GDM1 (cell line): ENCODE measurements at places on chromosomes 2 and 18.

DNA sequence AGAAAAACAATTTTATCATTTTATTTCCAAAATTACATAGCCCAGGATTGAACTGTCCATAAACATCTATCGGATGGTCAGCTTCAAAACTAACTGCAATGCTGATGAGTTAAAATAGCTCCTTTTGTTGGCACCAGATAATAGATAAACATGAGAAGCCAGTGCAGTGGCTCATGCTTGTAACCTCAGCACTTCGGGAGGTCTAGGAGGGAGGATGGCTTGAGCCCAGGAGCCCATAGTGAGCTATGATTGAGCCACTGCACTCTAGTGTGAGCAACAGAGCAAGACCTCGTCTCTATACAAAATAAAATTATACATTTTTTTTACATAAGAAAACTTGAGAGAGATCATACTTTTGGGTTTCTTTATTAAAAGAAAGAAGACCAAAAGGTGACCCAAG lies 34.6 kb upstream of the IMPA2 start:
- DNase-seq, result no peak

DNA sequence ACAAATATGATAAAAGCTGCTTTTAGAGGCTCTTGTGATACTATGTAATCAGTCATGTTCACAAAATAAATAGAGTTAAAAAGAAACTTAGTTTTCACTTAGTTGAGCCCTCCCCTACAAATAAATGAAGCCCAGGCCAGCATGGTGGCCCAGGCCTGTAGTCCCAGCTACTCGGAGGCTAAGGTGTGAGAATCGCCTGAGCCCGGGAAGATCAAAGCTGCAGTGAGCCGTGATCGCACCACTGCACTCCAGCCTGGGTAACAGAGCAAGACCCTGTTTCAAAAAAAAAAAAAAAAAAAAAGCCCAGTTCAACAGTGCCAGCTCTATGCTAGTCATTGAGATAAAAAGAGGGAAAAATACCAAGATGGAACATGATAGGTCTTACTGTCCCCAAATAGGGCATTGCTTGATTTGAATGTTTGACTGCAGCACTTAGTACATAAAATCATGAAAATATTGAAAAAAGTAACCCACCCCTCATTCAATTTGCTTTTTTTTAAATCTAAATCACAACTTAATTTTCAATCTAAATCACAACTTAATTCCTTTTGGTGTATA lies 1.5 kb downstream of the ASNSD1 start:
- DNase-seq, result no peak

DNA sequence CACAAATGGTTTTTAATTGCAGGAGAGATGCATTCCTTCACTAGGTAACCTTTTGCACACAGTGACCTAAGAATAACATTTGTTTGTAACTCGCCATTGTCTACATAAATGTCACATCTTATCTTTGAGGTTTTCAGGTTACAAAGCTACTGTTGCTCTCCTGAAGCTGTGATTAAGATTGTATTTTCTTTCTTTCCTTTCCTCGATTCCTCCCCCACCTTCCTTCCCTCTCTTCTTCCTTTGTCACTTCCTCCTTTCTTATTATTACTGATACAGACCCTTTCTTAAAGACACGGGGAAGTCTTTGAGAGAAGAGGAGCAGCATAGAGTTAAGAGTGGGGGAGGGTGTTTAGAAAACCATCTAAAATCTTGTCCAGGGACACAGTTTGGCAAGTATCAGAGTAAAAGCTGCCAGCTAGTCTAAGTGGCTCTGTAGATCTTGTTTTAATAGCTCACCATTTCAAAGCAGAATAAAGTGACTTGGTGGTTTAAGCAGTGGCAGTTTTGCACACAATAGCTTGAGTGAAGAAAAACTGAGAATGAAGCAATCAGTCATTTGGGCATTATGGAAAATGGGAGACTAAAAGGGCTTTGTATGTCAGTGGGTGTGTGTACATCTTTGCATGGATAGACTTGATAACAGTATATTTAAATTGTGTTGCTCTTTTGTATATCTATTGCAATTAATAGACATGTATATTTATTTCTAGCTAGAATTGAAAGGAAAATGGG lies 10.9 kb downstream of the CERS6 start:
- DNase-seq, result no peak

GRCh38 chr18:8706791-8707555 lies 1.6 kb downstream of the MTCL1 start:
- DNase-seq, result no peak

DNA sequence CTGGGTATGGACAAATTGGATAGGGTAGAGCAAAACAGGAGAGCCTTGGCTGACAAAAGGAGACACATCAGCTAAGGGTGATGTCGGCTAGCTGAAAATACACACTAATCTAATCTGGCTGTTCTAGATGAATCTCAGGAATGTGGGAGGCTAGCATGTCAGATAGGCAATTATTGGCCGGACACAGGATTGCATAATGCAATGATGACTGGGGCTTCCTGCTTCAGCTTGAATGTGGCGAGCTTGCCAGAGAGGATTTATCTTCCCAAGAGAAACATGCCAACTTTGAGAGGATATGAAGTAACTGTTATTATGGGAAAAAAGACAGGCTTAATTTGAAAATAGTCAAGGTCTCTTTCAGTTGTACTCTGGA lies 102.4 kb downstream of the TRIB2 start:
- no peak for DNase-seq

DNA sequence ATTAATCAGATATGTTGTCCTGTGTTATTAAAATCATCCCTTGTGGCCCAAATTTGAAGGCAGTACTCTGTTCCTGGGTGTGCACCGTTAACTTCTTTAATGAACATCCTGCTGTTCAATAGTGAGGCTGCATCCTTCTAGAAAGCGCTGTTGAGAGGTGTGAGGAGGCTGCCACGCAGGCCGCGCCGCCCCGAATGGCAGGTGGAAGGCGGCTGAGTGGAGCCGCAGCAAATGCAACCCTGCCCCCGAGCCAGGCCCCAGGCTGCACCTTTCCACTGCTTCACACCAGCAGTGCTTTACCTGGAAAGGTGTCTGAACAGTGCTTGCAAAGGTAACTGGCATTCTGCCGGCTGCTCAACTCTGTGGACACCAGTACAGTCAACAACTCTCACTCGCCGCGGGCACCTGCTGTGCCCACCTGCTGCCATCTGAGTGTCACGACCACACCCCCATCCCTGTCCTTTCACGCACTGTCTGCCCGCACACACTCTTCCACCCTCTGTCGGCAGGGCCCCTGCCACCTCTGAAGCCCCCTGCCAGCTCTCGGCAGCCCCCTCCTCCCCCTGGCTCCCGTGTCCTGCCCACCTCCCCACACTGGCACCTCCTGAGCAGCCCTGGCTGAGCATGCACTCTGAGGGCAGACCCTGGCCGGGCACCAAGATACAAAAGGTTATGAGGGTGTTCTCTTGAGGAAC lies 70.9 kb downstream of the ODC1 start:
- no peak for DNase-seq

GRCh38 chr2:98867539-98868309 lies 68.3 kb downstream of the CRACDL start:
- DNase-seq, result no peak

- DNase-seq, result no peak
Measured at GRCh38 chr18:79962835-79963657, 1.4 kb upstream of the HSBP1L1 start.

DNA sequence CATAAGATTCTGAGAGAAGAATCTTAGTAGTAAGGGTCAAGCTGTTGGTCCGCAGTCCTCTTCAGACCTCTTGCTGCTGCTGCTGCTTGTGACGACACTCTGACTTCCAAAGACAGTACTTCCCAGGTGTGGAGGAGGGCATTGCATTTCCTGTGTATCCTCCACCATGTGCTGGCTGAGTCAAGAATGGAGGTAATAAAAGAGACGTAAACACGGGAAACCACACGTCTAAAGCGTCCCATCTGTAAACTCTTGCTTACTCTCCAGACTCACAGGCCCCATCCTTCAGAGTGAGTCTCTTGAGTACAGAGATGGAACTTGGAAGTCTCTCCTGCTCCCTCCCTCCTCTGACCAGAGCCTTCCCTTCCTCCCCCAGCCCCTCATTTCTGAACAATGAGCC lies 25.6 kb downstream of the KLHL29 start:
- no peak for DNase-seq

DNA sequence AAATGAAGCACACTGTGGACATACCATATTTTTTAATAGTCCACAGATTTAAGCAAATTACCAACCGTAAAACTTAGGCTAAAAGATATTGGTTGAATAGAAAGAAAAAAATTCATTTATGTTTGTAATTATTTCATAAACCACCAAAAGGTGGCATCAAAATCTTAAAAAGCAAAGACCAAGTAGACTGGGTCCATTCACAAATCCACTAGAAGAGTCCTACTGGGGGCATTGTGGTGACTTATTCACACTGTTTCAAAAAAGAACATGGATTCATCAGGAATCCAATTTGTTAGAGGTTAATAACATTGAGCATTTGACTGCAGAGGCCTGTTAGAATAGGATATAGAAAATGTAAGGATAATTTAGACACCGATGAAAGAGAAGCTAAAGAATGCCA lies 194.9 kb upstream of the KYNU start:
- DNase-seq, result peak; percentile 35

GRCh38 chr2:43397411-43397810 lies 171.0 kb upstream of the ZFP36L2 start:
- no peak for DNase-seq

- no peak for DNase-seq
Measured at GRCh38 chr18:53952700-53953099, 271.8 kb downstream of the MBD2 start.
